ENCODE measurements at places on chromosomes 11 and 22.

- no peak for DNase-seq
These were observed 121.5 kb upstream of the B3GAT1 start for GRCh38 chr11:134533511-134533910.

GRCh38 chr11:87820011-87820410 lies 355.2 kb downstream of the RAB38 start:
- no peak for DNase-seq

- no peak for DNase-seq
These were observed 74.8 kb upstream of the PITPNB start for GRCh38 chr22:27993774-27994350.

GRCh38 chr22:42937164-42937843 lies 77.6 kb downstream of the PACSIN2 start:
- DNase-seq: peak; percentile 39

DNA sequence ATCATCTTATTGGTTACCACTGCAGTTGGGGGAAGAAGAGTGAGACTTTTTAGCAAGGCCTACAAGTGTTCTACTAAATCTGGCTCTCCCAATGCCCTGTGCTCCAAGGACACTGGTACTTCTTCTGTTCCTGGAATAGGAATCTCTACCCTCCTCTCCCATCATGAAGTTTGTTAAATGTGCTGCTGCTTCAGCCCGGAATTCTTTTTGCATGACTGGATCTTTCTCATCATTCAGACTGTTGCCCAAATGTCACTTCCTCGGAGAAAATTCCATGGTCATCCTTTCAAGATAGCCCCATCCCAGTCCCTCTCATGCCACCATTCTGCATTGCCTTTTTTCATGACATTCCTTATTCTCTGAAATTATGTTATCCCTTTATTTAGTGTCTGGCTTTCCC lies 400.8 kb downstream of the SOX6 start:
- DNase-seq: no peak
